ENCODE measurements at places on chromosomes 12 and 14.

- no peak for DNase-seq
Measured at GRCh38 chr14:53209370-53209769, 56.2 kb upstream of the DDHD1 start.

GRCh38 chr12:77746096-77746495 is 84.6 kb upstream of the NAV3 start:
- no peak for DNase-seq

DNA sequence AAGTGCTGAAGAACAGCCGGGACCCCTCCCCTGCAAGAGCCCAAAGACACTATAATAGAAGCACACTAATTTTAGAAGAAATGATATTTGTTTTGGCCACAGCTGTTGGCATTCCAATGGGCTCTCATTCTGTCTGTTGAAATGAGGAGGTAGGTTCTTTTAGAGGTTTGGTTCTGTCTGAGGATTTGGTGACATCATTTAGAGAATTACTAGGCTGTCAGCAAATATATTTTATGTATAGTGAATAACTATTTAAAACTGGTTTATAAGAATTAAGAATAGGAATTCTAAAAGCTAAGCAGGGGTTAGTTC is 200.7 kb upstream of the SLC38A2 start:
- peak; percentile 50 for DNase-seq

GRCh38 chr14:71331403-71331802 is 424.1 kb downstream of the PCNX1 start:
- no peak for DNase-seq

GRCh38 chr12:21991526-21991925 is 50.3 kb upstream of the ABCC9 start:
- no peak for DNase-seq

DNA sequence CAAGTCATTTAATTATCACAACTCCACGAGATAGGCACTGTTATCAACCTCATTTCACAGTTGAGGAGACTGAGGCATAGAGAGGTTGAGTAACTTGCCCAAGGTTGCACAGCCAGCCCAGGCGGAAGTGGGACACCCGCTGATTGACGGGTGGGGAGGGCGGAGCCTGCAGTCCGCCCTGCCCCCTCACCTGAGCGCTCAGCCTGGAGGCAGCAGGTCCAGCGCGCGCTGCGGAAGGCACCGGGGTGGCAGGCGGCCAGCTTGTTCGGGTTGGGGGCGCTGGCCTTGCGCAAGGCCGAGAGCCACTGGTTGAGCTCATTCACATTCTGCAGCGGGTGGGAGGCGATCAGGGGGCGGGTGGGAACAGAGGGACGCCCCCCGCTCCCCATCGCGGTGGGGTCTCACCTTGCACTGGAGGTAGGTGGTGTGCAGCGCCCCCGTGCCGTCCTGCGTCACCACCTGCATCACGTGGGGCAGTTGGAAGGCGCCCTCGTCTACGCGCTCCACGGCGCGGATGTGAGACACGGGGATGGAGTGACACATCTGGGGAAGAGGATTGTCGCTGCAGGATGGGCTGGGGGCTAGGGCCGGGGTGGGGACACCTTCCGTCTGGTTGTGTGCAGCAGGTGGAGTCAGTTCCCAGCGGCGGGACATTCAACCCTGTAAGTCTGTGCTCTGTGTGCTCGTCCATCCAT is 31.7 kb downstream of the RASAL1 start:
- no peak for DNase-seq

GRCh38 chr14:84087986-84088531 is 1441.9 kb upstream of the FLRT2 start:
- peak; percentile 81 for DNase-seq

- no peak for DNase-seq
Measured at GRCh38 chr12:77042833-77043232, 22.5 kb downstream of the E2F7 start.

DNA sequence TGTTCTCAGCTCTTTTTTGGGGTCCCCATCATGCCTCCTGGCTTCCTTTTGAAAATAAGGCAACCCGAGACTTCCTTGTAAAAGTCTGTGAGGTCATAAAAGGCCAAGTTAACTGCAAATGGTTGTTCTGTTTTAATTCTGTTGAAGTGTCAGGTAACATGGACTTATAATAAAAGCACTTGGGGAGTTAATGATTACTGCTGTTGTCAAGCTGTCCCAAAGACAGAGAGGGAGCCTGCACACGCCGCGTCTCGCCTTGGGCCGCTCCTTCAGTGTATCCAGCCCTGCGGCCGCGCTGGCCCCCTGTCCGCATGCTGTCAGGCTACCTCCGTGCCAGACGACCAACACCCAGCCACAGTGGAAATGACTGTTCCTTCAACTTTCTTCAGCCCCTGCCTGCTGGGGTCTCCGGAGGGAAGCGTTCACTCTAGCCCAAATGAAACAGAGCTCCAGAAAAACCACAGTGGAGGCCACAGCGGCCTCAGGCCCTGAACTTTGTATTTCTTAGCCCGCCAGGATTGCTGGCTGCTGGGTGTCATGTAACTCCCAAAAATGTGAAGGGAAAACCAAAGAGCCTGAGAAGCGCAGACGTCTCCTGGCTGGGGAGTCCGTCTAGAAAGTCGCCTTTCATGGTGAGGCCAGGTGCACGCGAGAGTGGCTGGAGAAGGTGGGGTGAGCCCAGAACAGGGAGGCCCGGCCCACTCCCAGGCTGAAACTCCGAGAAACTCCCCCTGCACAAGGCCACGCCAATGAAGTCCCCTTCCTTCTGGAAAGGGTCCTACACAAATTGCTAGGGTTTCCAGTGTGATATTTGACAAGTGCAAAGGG is 189.1 kb downstream of the ZFP36L1 start:
- no peak for DNase-seq

DNA sequence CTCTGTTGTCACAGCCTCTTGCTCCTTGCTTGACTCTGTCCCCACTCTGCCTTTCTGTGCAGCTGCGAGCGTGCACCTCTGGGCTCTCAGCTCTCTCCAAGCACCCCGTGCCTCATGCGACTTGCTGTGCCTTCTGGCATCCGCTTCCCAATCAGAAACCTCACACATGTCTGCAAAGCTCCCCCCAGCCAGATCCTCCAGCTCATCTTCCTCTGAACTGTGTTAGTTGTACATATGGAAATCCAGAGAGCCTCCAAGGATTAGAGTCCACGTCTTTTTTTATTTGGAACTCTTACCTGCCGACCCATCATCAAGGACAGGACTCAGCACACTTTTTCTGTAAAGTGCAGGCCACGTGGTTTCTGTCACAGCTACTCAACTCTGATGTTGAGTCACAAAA is 70.5 kb downstream of the ANO2 start:
- DNase-seq: no peak

- no peak for DNase-seq
Measured at GRCh38 chr12:60981473-60981872, 1278.7 kb upstream of the USP15 start.

- peak; percentile 73 for DNase-seq
Measured at GRCh38 chr12:13211859-13212664, 15.5 kb downstream of the EMP1 start.

DNA sequence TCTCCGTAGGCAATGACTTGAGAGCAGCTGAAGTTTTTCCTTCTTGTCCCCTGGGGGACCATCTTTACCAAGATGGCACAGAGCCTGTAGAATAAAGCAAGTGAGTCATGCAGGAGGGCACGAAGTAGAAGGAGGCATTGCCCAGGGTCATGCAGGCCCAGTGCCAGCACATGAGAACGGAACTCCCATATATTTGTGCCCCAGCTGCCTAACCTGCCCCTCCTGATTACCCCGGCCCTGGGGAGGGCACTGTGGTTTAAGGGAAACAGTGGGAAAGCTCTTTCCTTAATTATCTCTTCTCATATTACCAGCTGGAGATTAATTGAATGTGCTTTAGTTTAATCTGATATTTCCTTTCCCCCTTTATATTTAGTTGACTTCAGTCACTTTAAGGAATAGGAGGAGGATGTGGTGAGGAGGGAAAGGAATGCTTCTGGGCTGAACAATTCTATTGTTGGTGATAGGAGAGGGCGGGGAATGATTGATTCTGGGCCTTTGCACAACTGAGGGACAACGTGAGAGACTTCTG is 51.9 kb downstream of the RASSF8 start:
- peak; percentile 51 for DNase-seq

DNA sequence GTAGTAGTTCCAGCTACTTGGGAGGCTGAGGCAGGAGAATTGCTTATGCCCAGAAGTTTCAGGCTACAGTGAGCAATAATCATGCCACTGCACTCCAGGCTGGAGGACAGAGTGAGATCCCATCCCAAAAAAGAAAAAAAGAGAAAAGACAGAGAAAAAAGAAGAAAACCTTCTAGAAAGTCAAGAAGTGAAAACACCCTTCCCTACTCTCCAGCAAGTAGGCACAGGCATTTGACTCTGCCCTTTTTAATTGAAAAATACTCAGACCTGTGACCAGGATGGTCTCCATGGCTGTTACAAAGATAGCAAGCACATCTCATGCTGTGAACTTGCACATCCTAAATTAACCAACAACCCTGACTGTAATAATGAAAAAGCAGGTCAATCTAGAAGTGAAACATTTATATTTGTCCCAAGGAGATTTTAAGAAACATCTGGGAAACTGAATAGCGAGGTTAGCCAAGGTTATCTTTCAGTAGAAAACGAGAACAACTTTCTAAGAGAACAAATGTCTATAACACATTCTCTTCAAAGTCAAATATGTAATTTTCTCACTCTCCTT is 2.0 kb downstream of the TMTC1 start:
- DNase-seq: no peak
